Testis (tissue), 5 donors: ENCODE measurements at places on chromosomes 13 and 19.
A peak's percentile ranks its signal among the peaks of the same experiment; 100 is the strongest.

DNA sequence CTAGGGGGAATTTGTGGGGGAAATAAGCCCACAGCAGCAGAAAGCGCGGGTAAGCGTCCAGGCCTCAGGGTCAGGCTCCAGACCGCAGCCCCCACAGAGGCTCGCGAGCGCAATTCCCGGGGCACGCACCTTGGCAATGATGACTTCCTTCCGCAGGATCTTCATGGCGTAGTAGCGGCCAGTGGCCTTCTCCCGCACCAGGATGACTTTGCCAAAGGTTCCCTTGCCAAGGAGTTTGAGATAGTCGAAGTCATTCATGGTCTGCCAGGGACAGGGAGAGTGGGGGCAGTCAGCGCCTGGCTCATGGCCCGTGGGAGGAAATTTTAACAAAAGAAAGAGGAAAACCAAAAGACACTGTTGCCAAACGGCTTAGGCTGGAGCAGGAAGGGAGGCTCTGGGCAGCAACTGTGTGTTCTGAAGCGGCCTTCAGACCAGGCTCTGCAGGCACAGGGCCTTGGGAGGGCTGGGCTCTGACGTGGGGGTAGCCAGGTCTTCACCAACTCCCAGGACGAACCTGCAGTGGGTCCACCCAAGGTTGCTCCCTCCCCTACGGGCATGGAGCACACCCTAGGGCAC, 15.4 kb upstream of the CCNP start:
- peak; percentile 93 for DNase-seq

- peak; percentile 91 for DNase-seq
Measured at GRCh38 chr13:45615501-45616101, at the start of gene ERICH6B. Gene ERICH6B (minus strand): TSS chr13:45615739. CDS start chr13:45597005, 18,734 bp downstream.

GRCh38 chr13:76250211-76250610, 614.1 kb downstream of the LMO7 start:
- DNase-seq, result no peak

DNA sequence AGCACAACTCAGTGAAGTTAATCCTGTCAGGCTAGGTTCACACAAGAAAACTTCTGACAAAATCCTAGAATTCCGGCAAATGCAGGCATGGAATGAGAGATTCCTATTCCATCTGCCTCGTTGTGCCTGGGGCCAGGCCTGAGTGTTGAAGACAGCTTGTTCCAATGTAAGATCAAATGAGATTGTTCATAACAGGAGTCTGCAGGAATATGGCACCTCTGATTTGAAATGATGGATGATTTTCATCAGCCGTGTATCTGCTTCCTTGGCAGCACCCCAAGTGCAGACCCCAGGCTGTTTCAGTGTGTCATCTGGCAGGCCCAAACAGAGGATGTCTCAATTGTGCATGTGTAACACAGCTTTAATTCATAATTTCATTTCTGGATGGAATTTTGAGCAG, 35.3 kb upstream of the SACS start:
- no peak for DNase-seq

- peak; percentile 85 for DNase-seq
Measured at GRCh38 chr19:40614622-40615411, 13.6 kb downstream of the LTBP4 start.

GRCh38 chr19:47093841-47094240, 19.7 kb downstream of the ZC3H4 start:
- no peak for DNase-seq

DNA sequence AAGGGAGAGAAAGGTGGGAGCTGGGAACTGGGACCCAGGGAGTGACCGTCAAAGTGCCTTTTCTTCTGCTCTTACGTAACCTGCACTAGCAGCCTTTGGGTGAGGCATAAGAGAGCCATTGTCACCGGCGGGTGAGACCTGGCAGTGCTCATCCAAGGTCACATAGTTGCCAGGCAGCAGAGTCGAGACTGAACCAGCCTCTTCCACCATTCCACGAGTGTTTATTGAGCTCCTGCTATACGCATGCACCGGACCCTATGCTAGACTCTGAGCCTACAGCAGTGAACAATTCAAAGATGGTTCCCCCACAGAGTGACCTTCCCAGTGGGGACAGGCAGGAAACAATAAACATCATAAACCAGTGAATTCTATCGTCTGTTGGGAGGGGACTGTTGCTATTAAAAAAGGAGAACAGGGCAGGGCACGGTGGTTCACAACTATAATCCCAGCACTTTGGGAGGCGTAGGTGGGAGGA, 18.6 kb upstream of the STRN4 start:
- DNase-seq, result peak; percentile 93

DNA sequence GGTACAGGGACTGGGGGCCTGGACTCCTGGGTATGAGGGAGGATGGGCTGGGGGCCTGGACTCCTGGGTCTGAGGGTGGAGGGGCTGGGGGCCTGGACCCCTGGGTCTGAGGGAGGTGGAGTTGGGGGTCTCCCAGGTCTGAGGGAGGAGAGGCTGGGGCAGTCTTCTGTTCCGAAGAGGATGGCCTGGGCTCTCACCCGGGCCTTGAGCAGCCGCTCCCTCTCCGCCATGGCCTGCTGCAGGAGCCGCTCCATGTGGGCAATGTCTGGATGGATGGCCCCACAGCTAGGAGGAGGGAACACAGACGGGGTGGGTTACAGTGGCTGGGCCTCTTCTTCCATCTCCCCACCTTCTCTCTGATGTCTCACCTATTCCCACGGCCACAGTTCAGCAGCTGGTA, 18.1 kb downstream of the PHLDB3 start:
- DNase-seq, result no peak

DNA sequence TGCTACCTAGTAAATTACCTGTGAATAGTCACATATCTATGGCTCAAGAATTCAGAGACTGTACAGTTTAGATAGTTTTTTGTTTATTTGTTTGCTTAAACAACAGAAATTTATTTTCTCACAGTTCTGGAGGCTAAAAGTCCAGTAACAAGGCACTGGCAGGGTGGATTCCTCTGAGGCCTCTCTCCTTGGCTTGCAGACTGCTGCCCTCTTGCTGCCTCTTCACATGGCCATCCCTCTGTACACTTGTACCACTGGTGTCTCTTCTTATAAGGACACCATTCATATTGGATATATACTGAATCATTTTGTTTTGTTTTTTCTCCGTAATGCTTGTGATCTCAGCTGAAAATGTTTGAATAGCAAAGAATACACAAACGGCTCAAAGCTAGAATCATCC, 56.4 kb upstream of the MIR17HG start:
- DNase-seq, result no peak

- DNase-seq, result no peak
Measured at GRCh38 chr13:60335531-60335930, 61.5 kb upstream of the TDRD3 start.

- peak; percentile 41 for DNase-seq
Measured at GRCh38 chr19:57708641-57709361, at the start of gene ZNF154. Gene ZNF154 (minus strand): TSS chr19:57709204. CDS start chr19:57708971, 233 bp downstream.

DNA sequence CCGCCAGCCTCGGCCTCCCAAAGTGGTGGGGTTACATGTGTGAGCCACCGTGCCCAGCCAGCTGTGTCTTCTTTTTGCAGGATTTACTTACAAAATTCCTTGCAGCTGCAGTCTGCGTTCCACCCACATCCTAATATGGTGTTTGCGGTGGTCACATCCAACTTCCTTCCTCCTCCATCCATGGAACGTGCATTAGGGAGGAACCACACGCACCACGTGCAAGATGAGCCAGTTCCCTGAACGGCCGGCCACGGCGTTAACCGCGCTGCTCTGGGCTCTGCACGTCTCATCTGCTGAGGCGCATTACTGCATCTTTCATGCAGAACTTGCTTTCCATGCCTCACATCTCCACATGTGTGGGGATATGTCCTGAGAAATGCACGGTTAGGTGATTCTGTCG, 13.0 kb upstream of the SIGLEC11 start:
- DNase-seq, result peak; percentile 24

DNA sequence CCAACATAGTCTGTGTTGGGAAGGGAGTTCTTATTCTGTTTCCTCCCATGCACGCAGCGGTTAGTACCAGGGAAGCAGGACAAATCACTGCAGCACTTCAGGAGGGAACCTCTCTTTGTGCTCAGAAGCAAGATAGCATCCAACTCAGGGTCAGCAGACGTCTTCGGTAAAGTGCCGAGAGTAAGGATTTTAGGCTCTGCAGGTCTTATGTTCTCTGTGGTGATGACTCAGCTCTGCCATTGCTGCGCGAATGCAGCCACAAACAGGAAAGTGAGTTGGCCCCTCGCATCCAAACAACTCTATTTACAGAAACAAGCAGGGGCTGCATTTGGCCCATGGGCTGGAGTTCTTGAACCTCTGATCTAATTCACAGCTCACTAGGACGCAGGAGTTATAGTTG, 122.1 kb upstream of the SPATA13 start:
- DNase-seq, result no peak

GRCh38 chr19:10007371-10008183, 2.7 kb downstream of the COL5A3 start:
- DNase-seq, result peak; percentile 34

DNA sequence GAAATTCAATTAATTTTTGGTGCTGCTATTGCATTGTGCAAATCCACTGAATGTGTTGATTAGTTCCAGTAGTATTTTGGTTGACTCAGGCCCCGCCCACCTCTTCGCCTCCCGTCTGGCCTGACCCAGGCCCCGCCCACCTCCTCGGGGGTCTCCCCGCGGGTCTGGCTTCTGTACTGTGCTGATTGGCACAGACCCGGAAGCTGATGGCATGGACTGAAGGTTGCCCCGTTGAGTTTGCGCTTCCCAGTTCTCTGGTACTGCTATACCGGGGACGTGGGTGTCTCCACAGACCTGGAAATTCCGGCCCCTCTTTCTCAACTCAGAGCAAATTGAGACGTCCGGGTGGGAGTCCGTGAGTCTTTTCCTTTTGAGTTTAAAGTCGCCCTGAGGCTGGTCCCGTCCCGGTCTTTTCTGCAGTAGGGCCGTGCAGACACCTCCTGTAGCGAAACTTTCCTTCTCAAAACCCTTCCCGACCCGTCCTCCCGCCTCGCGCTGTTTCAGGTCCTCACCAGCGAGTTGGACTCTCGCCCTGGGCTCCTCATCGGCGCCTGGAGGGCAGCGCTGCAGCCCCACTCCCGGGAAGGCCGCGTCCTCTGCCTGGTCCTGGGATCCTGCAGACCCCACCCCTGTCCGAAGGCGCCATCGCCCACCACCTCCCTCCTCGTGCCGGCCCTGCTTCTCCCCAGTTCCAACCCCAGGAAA, 14.8 kb downstream of the ZNF701 start:
- peak; percentile 57 for DNase-seq

DNA sequence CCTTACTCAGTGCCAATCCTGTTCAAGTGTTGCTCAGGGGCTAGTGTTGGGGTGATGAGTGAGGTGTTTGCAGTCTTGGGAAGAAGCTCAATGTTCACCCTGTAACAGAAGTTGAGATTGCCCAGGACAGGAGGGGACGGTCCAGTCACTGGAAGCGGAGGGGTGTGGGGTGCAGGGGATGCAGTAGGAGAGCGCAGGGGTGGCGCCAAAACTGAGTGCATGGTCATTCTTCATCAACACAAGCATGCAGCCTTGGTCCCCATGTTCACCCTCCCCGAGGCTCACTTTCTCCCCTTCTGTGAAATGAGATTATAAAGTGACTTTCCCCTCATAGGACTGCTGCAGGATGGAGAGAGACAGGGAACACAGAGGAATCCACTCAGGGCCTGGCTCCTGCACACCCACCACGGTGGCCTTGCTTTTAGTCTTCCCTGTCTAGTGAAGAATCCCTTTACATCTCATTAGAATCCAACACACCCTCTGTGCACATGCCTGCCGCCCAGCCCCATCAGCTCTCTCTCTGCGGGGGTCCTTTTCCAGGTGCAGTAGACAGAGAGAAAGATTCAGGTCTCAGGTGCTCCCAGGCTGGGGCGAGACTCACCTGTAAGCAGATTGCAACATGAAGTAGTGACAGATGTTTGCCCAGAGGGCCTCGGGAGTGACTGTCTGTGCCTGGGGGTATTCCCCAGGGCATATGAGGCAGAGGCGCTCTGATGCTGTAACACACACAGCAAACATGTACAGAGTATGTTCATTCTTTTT, 93.2 kb downstream of the TSHZ3 start:
- DNase-seq, result no peak

- peak; percentile 91 for DNase-seq
Measured at GRCh38 chr19:2722541-2723344, 1.6 kb upstream of the DIRAS1 start.

DNA sequence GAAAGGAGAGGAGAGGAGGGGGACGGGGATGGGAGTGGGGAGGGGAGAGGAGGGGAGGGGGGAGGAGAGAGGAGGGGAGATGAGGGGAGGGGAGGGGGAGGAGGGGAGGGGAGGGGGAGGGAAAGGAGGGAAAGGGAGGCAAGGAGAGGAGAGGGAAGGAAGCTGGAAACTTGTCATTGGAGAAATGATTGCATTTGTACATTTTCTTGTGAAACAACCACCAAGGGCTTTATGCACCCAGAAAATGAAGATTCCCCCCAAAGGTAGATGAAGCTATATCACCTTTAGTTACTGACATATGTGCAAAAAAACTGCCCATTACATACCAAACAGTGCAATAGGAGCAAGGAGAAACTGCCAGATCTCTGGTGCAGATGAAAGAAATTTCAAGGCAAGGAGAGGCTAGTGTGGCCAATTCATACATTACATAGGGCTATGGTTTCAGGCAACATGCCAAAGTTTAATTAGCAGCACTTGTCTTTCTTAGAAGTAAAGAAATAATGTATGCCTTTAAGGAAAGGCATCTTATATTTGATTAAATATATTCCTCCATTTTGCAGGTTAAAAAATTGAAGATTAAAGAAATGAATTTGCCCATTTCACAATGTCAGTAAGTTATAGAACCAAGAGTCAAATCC, 49.5 kb upstream of the STK24 start:
- DNase-seq, result no peak

DNA sequence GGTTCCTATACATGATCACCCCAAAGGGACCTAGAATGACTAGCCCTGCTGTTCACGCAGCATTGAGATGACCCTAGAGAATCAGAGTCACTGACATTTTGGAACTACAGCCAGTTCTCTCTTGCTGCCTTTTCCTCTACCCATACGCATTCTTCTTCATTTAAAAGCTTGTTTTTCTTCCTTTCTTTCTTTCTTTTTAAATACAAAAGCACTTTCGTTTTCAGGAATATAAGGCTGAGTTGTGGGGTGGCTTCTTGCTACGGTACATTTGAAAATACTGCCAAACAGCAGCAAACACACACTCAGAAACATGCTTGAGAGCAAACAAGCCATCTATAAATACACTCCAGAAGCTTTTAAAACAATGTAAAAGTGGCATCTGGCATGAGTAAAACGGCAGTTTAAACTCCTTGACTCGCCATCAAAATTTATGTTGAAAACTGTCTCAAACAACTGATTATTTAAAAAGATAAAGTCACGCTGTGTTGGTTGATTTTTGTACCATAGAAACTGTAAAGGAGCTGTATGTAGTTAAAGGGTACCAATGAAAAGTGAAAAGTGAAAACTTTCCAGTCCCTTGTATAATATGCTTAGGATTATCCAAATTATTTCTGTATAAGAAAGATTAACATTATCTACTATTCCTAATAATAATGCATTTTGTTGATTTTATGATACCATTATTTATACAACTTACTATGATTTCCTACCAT, 95.6 kb downstream of the PCDH9 start:
- no peak for DNase-seq
